Thoracic aorta (tissue), 2 donors: ENCODE measurements at places on chromosomes 5 and 9.

DNA sequence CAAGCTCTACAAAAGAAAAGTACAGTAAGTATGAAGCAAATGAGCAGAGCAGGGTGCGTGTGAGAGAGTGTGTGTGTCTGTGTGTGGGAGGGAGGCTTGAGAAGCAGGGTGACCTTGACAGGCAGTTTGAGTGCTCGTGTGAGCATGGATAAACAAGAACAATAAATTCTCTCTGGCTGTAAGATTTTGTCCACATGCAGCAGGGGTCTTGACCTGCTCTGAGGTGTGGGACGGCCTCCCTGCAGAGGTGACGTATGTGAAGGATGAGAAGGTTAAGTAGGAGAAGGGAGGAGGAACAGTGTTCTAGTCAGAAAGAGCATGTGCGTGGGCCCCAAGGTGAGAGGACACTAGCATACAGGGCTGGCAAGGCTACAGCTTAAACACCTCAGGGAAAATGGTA lies 49.0 kb downstream of the SPTLC1 start:
- DNase-seq: no peak
- H3K36me3 ChIP-seq: peaks cover 17% of the 10 kb centered on the region
- no peaks in the 10 kb centered on the region for H3K4me1 ChIP-seq
- H3K27me3 ChIP-seq: no peaks in the 10 kb centered on the region

- H3K27ac ChIP-seq: no peak overlapping the region
- H3K36me3 ChIP-seq: no peaks in the 10 kb centered on the region
- no peaks in the 10 kb centered on the region for H3K4me1 ChIP-seq
- no peak for DNase-seq
Measured at GRCh38 chr5:17801595-17801994, 167.3 kb downstream of the TAF11L14 start.

- DNase-seq: no peak
- no peak overlapping the region for H3K4me3 ChIP-seq
- no peak overlapping the region for H3K27ac ChIP-seq
- H3K36me3 ChIP-seq: no peaks in the 10 kb centered on the region
- H3K27me3 ChIP-seq: no peaks in the 10 kb centered on the region
Measured at GRCh38 chr5:9343146-9343850, 202.6 kb downstream of the SEMA5A start.

- H3K27me3 ChIP-seq: no peaks in the 10 kb centered on the region
- H3K4me3 ChIP-seq: no peak overlapping the region
- no peak for DNase-seq
Measured at GRCh38 chr9:36501727-36502126, 71.0 kb upstream of the MELK start.

- H3K4me1 ChIP-seq: no peaks in the 10 kb centered on the region
- no peak for DNase-seq
- H3K27ac ChIP-seq: no peak overlapping the region
- H3K4me3 ChIP-seq: no peak overlapping the region
Measured at GRCh38 chr5:59407967-59408366, 485.6 kb downstream of the PDE4D start.

- H3K36me3 ChIP-seq: no peaks in the 10 kb centered on the region
- no peak overlapping the region for H3K27ac ChIP-seq
- H3K27me3 ChIP-seq: no peaks in the 10 kb centered on the region
- no peak overlapping the region for H3K4me3 ChIP-seq
- DNase-seq: no peak
- no peaks in the 10 kb centered on the region for H3K4me1 ChIP-seq
Measured at GRCh38 chr9:21060919-21061561, 16.7 kb downstream of the IFNB1 start.

DNA sequence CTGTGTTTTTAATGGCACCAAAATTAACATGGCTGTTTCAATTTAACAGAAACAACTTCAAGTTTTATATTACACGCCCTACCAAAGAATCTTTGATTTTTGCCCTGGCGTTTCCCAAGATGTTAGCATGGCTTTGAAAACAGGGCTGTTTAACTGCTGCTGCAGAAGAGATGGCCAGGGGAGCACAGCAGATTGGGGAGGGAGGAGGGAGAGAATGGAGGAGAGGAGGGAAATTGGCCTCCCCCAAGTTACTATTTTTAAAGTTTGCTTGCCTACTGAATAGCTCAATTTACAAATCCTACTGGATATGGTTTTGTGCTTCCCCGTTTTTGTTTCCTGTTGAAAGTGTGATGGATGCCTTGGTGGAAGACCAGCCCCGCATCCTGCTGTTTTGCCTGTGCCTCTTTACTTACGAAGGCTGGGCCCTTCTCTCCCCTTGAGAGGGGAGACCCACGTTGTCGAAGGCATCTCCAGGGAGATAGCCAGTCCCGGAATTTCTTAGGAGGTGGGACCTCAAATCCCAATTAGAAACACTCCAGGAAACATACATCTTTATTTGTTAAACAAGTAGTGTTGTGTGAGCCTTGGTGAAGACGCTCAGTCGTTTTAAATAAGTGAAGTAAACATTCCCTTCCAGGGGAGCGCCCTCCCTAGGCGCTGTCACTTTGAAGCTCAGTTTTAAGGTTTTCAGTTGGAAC lies 98.6 kb downstream of the AOPEP start:
- no peak for DNase-seq
- H3K4me3 ChIP-seq: peak overlapping the region; percentile 46
- H3K27ac ChIP-seq: peak overlapping the region; percentile 97
- H3K4me1 ChIP-seq: peaks cover 35% of the 10 kb centered on the region
- H3K27me3 ChIP-seq: no peaks in the 10 kb centered on the region

DNA sequence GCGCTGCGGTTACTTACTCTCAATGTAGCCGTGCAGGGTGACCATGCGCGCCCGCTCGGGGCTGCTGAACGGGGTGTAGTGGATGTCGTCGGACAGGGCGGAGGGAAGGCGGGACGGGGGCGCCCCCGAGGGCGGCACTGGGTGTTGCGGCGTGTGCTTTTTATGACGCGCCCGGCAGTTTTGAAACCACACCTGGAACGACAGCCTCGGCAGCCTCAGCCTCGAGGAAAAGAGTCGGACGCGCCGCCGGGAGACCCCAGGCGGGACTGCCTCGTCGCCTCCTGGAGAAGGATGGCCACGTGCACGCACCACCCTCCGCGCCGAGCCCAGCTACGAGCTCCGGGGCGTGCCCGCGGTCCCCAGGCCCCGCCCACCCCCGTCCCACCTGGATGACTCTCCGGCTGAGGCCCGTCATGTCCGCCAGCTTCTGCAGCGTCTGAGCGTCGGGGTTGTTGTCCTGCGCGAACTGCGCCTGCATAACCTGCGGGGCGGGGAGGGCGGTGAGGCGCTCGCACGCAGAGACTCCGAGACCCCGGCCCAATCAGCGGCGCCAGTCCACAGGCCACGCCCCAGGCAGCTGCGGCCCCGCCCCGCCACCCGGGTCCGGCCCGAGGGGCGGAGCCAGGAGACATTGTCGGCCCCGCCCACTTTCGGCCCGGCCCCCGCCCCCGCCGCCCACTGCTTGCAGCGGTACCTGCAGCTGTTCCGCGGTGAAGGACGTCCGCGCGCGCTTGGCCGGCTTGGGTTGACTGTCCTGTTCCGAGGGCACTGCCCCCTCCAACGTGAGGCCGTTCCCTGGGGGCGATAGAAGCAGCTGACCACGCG lies 15.0 kb downstream of the LHX6 start:
- H3K27ac ChIP-seq: no peak overlapping the region
- H3K4me1 ChIP-seq: peaks cover 4% of the 10 kb centered on the region
- no peaks in the 10 kb centered on the region for H3K36me3 ChIP-seq
- peaks cover 16% of the 10 kb centered on the region for H3K27me3 ChIP-seq

DNA sequence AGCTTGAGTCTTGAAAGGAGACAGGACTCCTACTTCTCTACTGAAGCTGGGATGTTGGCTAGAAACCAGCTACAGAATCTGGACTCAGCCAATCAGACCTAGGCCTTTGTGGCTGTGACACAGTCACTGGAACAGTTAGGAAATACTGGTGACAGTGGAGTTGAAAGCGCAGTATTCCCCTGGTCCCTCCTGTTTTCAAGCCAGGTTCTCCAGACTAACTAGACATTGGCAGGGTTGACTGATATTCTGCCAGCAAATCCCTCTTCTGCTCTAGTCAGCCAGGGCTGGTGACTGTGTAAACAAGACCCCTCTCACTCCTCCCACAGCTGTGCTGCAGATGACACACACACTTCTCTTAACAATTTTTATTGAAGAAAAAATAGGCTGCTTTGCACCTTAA lies 8.7 kb downstream of the SHROOM1 start:
- H3K4me1 ChIP-seq: peaks cover 15% of the 10 kb centered on the region
- no peak overlapping the region for H3K4me3 ChIP-seq
- H3K36me3 ChIP-seq: no peaks in the 10 kb centered on the region
- no peak for DNase-seq
- H3K27me3 ChIP-seq: no peaks in the 10 kb centered on the region

- no peak overlapping the region for H3K27ac ChIP-seq
- DNase-seq: no peak
- peaks cover 9% of the 10 kb centered on the region for H3K4me1 ChIP-seq
- H3K27me3 ChIP-seq: no peaks in the 10 kb centered on the region
- no peak overlapping the region for H3K4me3 ChIP-seq
- no peaks in the 10 kb centered on the region for H3K36me3 ChIP-seq
Measured at GRCh38 chr9:133505901-133506652, 18.7 kb downstream of the MYMK start.

GRCh38 chr5:143398451-143399237 lies 4.8 kb downstream of the NR3C1 start:
- H3K36me3 ChIP-seq: no peaks in the 10 kb centered on the region
- H3K4me3 ChIP-seq: peak overlapping the region; percentile 93
- H3K4me1 ChIP-seq: peaks cover 72% of the 10 kb centered on the region
- no peak overlapping the region for H3K27ac ChIP-seq

DNA sequence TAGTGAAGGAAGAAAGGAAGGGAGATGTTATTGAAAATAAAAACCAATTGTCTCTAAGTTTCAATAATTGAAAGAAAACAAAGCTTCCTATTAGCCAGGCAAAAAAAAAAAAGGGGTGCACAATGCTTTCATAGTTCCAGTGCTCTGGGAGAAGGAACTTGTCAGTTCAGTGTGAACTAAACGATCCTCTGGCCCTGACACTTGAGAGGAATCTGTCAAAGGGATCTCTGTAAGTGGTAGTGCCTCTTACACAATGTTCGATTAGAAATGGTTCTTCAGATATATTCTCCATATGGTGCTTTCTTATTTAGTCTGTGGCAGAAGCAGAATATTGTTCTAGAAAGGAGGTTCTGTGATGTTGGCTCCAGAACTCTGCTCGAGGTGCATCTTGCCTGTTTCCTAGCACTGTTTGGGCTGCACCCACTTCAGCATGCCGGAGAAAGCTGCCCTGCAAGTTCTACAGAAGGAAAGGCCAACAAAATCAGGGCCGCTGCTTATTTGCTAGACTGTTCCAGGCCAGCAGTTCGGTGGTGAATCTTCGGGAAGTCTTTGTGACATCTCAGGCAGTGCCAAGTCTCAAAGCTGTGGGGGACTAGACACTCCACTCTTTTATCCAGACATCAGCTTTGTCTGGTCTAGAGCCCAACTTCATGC lies 90.9 kb downstream of the PIK3R1 start:
- H3K4me1 ChIP-seq: no peaks in the 10 kb centered on the region
- DNase-seq: no peak
- peaks cover 2% of the 10 kb centered on the region for H3K36me3 ChIP-seq
- no peak overlapping the region for H3K4me3 ChIP-seq
- H3K27ac ChIP-seq: no peak overlapping the region

DNA sequence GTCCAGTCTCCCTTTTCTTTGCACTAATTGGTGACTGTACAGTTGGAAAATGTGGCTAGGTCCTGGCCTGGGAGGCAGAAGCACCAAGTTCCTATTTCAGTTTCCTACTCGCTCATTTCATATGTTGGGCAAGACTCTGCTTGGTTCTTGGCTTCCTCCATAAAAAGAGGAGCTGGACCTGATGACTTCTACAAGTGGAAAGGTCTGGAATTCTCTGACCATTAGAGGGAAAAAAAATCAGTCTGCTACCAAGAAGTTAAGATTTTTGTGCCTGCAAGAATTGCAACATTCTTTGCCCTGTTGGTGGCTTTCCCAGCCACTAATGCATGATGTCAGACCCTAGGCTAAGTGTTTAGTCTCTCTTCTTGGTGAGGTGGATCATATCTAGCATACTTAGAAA lies 91.5 kb downstream of the WDR41 start:
- no peaks in the 10 kb centered on the region for H3K36me3 ChIP-seq
- no peaks in the 10 kb centered on the region for H3K27me3 ChIP-seq
- no peak overlapping the region for H3K4me3 ChIP-seq
- peaks cover 8% of the 10 kb centered on the region for H3K4me1 ChIP-seq

DNA sequence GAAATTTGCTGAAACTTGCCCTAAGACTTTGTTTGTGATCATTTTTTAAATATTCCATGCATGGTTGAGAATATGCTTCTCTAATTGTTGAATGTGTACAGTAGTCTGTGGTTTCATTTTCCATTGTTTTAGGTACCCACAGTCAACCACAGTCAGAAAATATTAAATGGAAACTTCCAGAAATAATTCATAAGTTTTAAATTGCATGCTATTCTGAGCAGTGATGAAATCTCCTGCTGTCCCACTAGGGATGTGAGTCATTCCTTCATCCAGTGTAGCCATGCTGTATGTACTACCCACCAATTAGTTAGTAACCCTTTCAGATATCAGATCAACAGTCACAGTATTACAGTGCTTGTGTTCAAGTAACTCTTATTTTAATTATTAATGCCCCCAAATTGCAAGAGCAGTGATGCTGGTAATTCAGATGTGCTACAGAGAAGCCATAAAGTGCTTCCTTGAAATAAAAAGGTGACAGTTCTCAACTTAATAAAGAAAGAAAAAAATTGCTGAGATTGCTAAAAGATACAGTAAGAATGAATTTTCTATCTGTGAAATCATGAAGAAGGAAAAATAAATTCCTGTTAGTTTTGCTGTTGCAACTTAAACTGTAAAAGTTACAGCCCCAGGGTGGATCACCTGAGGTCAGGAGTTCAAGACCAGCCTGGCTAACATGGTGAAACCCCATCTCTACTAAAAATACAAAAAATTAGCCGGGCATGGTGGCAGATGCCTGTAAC lies 79.9 kb upstream of the FBXL17 start:
- no peaks in the 10 kb centered on the region for H3K27me3 ChIP-seq
- no peak overlapping the region for H3K4me3 ChIP-seq
- no peak overlapping the region for H3K27ac ChIP-seq
- H3K36me3 ChIP-seq: no peaks in the 10 kb centered on the region

- H3K27me3 ChIP-seq: no peaks in the 10 kb centered on the region
- DNase-seq: no peak
- peak overlapping the region; percentile 100 for H3K27ac ChIP-seq
- peaks cover 29% of the 10 kb centered on the region for H3K4me1 ChIP-seq
- H3K36me3 ChIP-seq: peaks cover 17% of the 10 kb centered on the region
- peak overlapping the region; percentile 100 for H3K4me3 ChIP-seq
Measured at GRCh38 chr5:179624841-179625271, 1.4 kb upstream of the HNRNPH1 start.

DNA sequence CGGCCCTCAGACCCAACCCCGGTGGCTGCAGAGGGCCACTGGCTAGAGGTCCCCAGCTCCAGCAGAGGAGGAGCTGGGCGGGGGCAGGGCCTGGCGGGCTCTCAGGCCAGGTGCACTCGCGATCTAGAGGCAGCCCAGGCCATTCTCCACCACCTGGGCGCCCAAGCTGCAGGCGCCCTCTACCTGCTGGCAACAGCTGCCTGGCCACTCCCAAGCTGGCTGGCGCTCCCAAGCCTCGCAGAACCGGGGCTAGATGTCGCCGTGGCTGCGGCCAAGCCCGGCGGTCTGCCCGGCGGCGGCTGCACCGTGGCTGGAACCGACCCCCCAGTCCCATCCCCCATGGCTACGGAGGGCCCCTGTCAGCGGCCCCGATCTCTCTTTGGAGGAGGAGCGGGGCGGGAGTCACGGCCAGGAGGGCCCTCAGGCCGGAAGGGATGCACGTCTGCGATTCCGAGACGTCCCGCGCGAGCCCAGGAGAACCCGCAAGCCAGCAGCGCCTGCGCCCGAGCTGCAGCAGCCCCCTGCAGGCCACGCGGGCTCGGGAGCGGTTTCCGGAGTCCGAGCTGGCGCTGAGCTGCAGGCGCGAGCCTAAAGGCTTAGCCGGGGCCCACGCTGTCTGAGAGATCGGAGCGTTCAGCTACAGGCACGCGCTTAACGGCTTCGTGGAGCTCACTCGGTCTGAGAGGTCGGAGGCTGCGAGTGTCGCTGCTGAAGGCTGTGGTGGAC lies 44.3 kb upstream of the BICD2 start:
- H3K4me3 ChIP-seq: peak overlapping the region; percentile 64
- peaks cover 29% of the 10 kb centered on the region for H3K4me1 ChIP-seq
- no peak overlapping the region for H3K27ac ChIP-seq
